ENCODE measurements at places on chromosomes 12 and 14.

GRCh38 chr14:54774824-54775223 lies 127.8 kb downstream of the GCH1 start:
- no peak for DNase-seq

- no peak for DNase-seq
Measured at GRCh38 chr14:37034410-37035285, 137.8 kb downstream of the SLC25A21 start.

DNA sequence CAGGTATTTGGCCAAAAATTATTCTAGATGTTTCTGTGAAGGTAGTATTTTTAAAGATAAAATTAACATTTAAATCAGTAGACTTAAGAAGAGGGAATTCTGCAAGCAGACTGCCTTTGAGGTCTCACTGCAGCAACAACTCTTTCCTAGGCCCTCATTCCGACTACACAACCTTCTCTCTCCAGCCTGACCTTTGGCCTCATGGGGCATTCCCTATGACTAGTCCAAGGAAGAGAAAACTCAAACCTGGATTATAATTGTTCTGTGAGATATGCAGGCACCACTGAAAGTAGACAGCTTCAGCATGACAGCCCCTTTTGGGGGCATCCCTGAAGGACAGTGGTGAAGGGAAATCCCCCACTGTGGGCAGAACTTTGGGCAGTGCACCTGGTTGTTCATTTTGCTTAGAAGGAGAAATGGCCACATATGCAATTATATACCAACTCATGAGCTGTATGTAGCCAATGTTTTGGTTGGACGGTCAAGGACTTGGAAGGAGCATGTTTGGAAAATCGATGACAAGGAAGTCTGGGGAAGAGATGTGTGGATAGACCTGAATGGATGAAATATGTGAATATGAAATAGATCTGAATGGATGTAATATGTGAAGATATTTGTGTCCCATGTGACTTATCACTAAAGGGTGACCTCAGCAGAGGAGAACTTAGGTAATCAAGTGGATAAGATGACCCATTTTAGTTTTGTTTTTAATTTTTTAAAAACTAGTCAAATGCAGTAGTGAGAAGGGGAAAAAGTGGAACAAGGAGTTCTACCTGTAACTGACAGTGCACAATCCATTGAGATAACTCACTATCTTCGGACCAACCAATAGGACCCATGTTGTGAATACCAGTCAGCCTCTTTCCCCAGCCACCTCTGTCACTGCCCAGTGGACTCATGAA lies 233.3 kb upstream of the FOXN3 start:
- no peak for DNase-seq

- peak; percentile 51 for DNase-seq
Measured at GRCh38 chr12:25629341-25629740, 76.3 kb upstream of the LMNTD1 start.

DNA sequence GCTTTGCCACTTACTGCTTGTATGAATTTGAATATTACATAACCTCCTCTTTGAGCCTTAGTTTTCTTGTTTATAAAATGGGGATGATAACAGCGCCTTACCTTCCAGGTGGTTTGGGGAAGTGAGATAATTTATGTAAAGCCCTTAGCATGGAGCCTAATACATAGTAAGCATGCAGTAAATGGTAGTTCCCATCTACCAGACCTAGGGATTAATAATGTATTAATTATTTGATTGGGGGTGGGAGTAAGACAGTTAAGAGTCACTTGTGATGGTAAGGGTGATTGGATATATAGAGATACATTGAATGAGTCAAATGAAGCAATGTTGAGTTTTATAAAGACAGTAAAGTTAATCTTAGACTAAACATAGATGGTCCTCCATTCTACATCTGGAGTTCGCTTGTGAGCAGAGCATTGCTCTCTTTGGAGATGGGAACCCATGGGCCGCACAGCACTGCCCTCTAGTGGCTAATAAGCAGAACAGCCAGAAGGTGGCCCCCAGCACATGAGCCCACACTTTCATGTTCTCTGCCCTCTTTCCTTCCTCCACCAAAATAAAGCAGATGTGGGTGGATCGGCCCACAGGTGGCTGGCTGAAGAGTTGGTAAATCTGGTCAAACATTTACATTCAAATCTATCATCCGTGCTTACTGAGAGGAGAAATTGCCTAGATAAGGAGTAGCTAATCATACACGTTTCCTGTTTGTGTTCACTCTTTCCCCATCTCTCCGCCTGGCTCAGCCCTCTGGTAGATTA lies 26.5 kb upstream of the TAMALIN start:
- peak; percentile 68 for DNase-seq

DNA sequence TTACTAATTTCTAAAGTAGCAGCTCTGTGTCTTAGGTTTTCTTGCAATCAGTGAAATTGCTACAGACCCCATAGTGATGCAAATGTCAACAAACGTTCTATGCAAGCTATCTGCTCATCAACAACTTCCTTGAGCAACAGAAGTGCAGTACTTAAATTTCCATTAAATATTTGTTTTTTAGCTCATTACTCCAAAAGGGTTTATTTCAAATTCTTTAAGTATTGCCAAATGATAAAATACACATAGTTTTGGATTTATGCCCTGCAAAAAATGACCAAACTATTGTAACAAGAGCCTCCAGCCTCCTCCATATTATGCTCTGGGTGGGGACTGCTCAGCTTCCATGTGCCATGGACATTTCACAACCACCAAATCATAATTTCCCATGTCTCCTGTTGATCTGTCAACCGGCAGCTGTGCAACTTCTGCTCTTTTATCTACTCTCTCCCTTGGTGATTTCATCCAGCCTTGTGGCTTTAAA lies 4.4 kb downstream of the BDKRB1 start:
- no peak for DNase-seq

DNA sequence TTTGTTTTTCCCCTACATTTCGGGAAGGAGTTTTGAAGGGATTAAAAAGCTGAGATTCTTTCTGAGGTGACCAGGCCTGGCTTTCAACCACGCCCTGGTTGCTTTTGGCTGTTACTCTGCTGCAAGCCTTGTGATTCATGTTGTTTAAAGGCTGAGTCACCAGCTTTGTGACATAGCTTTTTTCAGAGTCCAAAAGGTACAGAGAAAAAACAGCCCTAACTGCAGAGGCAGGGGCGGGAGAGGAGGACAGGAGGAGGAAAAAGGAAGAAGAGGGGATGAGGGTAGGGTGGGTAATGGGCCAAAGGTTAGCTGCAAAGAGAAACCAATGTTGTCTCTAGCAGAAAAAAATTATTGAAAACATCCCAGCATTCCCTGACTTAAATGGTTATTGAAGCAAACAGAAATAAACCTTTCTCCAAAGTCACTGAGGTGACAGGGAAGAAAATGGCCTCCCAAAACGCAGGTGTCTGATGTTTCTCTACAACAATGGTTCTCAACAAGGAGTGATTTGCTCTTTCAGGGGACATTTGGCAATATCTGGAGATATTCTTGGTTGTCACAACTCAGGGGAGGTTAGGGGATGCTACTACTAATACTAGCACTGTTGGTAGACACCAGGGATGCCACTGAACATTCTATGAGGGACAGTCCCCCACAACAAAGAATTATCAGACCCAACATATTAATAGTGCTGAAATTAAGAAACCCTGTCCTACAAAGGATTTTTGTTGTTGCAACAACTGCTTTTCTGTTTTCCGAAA lies 2.1 kb upstream of the UBC start:
- DNase-seq = peak; percentile 72

DNA sequence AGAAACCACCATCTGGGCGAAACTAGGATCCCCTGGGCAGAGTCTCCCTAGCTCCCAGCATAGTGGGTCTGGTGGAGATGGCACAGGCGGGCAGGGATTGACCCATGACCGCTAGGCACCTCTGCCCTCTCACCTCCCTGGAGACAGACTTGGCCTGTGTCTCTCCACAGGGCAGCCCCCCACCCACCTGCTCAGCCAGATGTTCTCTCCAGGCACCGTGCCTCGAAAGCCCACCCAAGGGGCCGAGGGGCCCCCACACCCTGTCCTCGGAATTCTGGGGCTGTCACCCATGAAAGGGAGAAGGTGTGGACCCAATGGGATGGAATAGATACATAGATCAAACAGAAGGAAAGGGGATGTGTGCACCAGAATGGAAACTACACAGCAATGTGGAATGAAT lies 229.1 kb upstream of the RTL1 start:
- DNase-seq = no peak

- peak; percentile 69 for DNase-seq
Measured at GRCh38 chr14:34324363-34324795, 137.7 kb downstream of the SPTSSA start.

DNA sequence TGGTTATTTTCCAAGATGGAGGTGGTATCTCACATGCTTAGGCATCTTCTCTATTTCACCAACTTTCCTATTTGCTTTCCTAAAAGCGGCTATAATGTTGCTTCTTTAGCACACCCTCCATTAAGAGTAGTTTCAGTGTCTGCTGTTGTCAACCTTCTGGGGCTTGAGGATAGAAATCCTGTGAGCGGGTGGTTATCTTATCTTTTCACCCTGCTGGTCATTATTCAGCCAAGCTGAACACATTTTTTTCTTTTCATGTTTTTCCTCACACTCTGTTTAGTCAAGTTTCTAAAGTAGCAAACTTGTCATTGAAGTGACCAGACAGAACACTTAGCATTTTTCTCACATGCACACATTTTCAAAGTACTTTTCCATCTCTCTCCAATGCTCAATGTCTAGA lies 104.5 kb downstream of the SLC8A3 start:
- DNase-seq = no peak

- DNase-seq = no peak
Measured at GRCh38 chr12:538731-539539, 79.2 kb downstream of the B4GALNT3 start.

DNA sequence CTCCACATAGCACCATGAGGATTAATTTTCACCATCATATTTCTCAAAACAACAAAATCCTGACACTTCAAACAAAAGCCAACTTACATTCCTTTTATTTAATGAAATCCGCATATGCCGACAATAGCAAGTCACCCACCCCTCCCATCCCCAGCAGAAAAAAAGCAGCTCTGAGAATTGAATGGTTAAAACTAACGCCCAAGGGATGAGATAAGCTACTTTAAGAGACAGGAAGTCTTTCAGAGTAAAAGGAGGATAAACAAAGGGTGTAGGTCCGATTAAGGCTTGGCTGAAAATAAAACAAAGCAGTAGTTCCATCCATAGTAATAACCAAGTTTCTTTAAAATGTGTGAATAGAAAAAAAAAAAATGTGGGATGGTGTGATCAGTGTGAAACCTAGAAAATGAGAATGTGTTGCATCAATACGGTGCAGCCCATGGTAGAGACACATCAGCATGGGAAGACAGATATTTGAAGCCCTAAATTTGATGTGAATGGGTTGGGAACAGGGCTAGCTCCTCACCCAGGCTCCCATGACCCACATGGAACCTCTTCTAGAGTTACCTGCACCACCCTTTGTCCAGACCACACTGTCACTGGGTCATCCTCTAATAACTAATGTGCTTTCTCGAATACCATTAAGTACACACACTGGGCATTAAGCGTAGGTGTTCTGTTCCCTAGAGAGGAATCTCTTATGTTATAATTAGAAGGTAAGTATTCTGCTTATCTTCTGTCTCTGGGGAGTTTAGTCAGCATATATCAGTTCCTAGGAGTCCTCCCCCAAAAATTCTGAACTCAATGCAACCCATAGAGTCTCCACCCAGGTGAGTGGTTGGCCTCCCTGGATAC lies 31.7 kb downstream of the RTRAF start:
- DNase-seq = peak; percentile 52
